Lower leg skin (tissue), 4 donors: ENCODE measurements at places on chromosomes 2 and 18.

GRCh38 chr2:6186332-6187151 is 494.4 kb downstream of the SOX11 start:
- no peak for DNase-seq

GRCh38 chr2:239905306-239905705 is 119.8 kb downstream of the NDUFA10 start:
- DNase-seq = no peak

GRCh38 chr2:74008761-74009395 is 24.2 kb downstream of the TET3 start:
- no peak for DNase-seq

- no peak for DNase-seq
Measured at GRCh38 chr18:49109565-49110251, 158.9 kb upstream of the SMAD7 start.
